ENCODE measurements at places on chromosomes 1 and 21.

- no peak for DNase-seq
Measured at GRCh38 chr1:53395671-53396215, 63.5 kb upstream of the DMRTB1 start.

GRCh38 chr1:66351478-66351877 is 182.5 kb upstream of the SGIP1 start:
- DNase-seq = no peak

DNA sequence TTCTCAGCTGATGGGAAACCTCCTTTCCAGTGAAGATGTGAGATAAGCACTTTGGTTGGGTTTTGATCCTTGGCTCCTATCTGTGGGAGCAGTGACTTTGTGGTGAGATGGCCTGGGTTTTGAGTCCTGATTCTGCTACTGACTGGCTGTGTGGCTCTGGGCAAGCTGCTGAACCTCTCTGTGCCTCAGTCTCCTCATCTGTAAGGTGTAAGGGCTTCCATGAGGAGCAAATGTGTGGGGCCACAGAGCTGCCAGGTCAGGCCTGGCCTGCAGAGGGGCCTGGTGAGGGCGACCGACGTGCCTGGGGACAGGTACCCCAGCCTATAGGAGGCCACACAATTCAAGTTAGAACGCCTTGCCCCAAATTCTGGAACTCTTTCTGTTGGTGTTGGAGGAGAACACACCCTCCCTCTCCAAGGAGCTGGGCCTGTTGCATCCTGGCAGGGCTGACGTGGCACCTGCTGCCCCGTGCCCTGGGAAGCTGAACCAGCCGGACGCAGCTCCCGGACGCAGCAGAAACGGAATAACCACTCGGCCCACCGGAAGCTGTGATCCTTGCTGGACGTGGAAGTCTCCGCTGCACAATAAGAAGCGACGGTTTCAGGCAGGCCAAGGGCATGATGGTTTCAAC is 62.7 kb downstream of the AGPAT3 start:
- no peak for DNase-seq

- DNase-seq = no peak
Measured at GRCh38 chr1:207363871-207364270, 42.4 kb downstream of the CD55 start.

DNA sequence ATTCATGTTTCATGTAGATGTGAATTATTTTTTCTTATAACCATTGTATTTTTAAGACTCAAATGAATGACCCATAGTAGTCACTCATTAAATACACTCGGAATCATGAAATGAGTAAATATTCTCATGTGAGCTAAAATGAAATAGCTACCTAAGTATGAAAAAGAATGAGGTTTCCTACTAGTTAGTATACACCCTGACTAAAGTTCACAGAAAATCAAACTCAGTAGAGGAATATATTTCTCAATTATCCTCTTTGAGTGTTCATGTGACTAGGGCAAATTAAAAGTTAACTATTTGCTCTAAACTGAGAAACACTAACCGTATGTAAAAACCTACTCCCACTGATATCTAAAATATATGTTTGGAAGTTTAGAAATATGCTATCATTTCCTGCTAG is 187.8 kb downstream of the BRINP3 start:
- DNase-seq = no peak

DNA sequence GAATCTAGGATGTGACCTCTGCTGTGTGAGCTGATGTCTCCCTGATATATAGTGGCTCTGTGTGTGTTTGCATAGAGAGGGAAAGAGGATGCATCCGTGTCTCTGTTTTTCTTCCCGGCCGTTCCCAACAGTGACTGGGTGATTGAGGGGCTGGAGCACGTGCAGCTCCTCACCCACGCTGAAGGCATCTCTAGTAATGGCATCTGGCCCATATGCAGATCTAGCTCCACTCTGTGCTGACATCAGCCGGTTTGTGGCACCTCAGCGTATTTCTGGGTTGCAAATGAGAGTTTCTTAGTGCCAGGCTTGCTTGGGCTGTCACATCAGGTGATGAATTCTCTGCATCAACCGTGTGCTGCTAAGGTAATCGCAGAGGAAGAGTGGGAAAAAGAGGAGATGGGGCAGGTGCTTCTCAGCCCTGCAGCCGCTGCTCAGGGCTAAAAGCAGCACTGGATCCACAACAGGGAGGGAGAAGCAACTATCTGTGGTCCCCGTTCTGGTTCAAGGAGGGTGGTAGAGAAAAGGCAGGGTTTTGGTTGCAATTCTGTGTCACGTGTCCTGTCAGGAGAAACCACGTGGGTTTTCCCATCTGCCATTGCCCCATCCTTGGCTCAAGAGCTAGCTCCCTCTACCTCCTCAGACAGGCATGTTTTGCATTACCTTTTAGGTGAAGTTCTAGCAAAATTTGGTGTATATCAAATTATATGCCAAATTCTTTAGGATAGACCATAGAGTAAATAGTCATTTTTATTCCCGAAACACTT is 282.9 kb downstream of the PBX1 start:
- no peak for DNase-seq

DNA sequence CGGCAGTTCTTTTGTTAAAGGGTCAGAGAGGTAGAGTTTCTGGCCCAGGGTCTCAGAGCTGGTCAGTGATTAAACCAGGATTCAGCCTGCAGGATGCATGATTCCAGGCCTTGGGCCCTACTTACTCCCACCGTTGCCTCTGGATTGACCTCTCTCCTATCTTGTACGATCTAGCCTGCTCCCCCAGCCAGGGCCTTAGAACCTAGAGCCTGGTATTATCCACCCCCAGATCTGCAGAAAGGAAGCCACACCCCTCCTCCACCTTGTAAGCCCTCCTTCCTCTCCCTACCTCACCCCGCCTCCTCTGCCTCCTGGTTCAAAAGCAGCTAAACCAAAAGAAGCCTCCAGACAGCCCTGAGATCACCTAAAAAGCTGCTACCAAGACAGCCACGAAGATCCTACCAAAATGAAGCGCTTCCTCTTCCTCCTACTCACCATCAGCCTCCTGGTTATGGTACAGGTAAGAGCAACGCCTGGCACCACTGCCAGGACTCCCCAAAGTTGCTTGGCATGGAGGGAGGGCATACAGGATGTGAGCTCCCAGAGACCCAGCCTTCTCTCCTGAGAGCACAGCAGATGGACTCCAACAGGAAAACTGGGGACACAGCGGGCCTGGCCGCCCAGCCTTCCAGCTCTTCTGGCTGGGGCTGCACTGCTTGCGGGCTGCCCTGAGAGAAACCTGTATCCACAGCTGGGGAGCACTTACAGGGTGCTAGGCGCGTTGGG is at the start of gene CD52:
TSS of gene CD52 (plus strand) at position 347 of the 726 bp plus-strand sequence. CDS start at position 407, 60 bp downstream.
- DNase-seq = no peak

DNA sequence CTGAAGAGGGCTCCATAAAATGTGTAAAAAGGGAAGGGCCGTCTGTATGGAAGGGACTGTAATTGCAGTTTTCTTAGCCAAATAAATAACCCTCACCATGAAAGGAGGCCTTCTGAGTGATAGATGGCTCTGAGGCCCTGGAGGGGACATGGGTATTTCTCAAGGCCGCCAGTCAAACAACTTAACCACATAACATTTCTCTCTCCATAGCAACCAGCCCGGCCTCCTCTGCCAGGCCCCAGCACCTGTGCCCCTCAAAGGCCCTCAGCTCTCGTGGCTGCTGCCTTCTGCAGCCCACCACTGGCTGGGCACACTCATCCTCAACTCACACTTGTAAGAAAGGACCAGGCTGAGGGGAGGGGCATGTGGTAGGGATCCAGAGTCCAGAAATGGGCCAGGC is 57.0 kb upstream of the GJB5 start:
- DNase-seq = no peak

DNA sequence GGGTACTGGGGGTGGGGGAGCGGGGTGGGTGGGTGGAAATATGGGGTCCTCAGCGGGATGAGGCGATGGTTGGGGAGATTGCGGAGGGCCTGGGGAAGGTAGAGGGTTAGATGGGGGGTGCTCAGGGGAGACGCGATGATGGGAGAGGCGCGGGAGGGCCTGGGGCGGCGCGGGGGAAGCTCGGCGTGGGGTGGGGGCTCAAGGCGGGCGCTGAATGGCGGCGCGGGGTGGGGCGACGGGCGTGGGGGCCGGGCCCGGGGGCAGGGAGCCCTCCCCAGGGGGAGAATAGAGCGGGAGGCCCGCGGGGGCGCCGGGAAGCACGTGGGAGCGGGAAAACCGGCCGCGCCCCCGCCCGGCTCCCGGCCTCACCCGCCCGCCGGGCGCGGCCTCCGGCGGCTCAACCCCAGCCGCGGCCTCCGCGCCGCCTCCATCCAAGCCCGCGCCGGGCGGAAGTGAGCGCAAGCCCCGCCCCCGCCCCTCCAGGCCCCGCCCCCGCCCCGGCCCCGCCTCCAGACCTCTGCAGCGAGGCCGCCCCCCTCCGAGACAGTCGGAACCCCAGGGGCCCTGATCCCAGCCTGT is at the start of gene FAAP20:
TSS of gene FAAP20 (minus strand) at position 454 of the 579 bp plus-strand sequence. CDS start at position 431, 23 bp downstream.
- peak; percentile 64 for DNase-seq

- DNase-seq = no peak
Measured at GRCh38 chr1:242641461-242641860, 117.0 kb upstream of the PLD5 start.

DNA sequence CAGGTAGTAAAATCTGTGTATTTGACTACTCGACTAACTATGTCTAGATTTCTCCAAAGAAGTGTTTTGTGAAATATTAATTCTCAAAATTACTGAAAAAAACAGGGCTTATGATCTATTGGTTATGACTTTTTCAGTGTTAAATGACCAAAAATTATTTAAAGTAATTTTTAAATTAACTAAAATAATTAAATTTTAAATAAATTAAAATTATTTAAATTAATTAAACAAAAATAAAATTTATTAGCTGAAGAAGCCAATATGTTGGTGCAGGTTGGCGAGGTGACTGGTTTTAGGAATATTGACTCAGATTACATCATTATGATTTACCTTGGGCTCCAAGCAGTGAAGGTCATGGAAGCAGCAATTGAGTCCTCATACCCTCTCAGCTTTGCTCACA is 483.2 kb downstream of the PTPRC start:
- DNase-seq = no peak

GRCh38 chr1:109282952-109283747 is at the start of gene PSRC1:
TSS of gene PSRC1 (minus strand) at chr1:109283145.
- DNase-seq = peak; percentile 97

DNA sequence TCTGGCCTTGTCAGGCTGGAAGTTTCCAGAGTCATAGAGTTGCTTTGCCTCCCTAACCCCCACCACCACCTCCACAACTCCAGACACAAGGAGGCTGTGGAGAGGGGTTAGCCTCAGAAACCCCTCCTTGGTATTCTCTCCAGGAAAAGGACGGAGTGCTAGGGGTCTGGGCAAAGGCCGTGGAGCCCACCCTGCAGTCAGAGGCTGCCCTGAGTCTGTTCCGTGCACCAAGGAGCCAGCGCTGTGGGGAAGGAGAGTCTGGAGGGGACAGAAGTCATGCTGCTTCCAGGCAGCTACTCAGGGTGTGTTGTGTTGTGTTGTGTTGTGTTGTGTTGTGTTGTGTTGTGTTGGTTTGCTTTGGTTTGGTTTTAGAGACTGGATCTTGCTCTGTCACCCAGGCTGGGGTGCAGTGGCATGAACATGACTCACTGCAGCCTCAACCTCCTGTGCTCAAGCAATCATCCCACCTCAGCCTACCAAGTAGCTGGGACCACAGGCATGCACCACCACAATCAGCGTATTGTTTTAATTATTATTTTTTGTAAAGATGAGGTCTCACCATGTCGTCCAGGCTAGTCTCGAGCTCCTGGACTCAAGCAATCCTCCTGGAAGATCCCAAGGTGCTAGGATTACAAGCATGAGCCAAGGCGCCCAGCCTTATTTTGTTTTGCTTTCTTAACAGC is 122.2 kb upstream of the TMEM51 start:
- DNase-seq = no peak

DNA sequence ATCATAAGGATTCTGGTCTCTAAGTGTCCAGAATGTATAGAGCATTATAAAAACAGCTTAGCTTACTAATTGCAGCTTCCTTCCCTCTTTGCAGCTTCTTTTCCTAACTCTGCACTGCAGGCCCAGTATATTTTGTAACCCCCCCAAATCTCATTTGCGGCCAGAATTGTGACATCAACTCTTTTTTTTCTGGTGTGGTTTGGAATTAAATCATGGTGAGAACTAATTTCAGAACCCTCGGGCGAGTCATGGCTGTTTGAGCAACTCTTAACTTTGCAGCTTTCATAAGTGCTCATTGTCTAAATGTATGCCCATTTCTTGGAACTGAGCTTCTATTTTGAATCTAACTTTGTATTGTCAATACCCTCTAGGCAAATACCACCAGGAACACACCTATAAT is 187.4 kb downstream of the CYYR1 start:
- DNase-seq = no peak

Data from caudate nucleus (tissue), 63 donors.